Stimulated activated CD4-positive, alpha-beta T cell treated with anti-CD3 and anti-CD28 coated beads, Interleukin-2, amount 100 ng/mL, for 48 hours (primary cell): ENCODE measurements at places on chromosomes 12 and 14.

DNA sequence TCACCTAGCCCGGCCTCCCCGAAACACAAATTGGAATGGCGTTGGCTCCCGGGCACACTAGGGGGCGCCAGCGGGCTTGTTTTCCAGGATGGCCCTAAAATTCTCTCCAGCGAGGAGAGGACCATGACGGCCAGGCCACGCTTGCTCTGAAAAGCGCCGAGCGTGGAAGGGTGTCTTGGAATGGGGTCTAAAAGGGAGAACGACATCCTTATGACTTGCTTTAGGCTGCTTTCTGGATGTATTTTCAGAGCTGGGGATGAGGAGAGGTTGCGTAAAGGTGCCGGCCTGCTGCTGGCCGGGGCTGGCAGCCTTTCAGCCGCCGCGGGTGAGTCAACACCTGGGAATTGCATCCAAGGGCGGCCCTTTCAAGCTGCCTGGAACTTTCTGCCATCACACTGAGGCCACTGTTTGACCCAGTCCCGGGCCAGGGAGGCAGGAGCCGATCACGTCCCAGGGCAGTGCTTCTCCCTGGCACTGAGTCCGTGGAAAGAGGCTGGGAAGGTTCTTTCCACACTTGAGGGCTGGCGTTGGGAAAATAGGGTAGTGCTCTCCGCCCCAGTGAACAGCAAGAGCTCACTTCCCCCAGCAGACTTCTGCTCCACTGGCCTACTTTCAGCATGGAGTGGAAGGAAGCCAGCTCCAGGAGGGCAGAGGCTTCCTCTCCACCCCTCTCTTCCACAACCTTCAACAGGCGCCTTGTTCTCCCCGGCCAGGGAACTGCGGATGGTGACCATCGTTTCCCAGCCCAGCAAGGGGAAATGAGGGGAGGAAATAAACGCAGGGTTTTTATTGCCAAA is 216.2 kb downstream of the TTC8 start:
- DNase-seq: peak; percentile 88

DNA sequence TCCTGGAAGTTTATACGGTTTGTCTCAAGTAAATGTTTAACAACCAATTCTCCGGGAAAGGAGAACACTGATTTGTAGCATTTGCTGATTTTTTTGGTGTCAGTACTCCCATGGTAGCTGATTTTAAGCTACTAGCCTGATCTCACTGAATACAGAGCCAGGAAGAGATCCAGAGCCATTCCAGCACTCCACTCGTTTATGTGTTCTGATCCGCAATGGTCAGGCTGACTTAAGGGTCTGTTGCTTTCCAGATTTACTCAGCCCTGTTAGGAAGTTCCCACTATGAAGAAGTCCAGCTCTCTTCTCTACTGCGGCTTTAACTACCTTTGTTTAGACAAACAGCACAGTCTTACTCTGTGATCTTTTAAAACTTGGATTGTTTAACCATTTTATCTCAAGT is 38.0 kb upstream of the NID2 start:
- DNase-seq: no peak

DNA sequence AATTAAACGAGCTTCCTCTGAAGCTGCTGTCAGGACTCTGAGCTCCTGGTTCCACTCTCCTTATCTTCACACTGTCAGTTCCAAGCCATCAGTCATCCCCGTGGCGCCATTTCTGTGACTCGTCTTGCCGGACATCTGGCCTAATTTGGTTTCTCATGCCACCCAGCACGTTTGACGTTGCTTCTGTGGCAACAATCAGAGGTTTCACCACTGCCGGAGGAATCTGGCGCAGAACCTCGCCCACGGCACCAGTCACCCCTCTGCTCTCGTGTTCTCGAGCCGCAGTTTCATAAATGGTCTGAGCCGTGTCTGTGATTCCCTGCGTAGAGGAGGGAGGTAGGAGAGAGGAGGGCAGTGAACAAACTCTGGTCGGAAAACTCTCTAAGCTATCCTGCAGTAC is 29.7 kb downstream of the BDKRB1 start:
- DNase-seq: no peak

DNA sequence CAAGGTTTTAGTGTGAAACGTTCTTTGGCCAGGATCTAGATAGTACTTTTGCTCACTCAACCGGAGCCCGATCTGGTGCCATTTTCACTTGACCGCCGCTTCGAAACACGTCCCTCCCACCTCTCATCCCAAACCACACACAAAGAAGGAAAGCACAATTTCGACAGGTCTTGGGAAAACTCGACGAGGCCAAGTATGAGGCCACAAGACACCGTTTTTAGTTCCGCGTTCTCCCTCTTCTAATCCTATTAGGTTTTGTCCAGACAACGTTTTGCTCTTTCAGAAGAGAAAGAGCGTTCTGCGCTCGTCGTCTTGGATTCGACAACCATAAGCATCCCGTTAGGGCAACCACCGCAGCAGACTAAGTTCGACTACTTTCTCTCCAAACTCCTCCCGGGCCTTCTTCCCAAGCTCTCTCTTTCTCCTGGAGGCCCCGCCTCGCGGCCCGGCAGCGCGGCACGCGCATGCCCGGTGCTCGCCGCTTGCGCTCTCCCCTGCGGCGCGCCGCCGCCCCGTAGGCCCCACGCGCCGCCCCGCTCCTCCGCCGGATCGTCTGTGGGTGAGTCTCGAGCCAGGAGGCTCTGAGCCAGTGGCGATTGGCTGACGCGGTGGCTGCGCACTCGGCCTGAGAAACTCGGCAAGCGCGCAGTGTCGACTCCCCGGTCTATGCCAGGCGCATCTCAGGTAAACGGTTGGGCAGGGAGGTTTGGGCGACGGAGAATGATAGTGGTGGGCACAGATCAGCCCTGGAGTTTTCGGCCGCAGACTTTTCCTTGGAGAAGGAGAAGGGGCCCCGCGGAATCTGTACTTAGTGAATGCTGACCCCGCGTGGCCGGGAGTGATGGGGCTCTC is at the start of gene MIPOL1:
TSS of gene MIPOL1 (plus strand) at position 517 of the 852 bp plus-strand sequence. CDS start 49,952 bp downstream, outside the sequence.
- DNase-seq: peak; percentile 7

DNA sequence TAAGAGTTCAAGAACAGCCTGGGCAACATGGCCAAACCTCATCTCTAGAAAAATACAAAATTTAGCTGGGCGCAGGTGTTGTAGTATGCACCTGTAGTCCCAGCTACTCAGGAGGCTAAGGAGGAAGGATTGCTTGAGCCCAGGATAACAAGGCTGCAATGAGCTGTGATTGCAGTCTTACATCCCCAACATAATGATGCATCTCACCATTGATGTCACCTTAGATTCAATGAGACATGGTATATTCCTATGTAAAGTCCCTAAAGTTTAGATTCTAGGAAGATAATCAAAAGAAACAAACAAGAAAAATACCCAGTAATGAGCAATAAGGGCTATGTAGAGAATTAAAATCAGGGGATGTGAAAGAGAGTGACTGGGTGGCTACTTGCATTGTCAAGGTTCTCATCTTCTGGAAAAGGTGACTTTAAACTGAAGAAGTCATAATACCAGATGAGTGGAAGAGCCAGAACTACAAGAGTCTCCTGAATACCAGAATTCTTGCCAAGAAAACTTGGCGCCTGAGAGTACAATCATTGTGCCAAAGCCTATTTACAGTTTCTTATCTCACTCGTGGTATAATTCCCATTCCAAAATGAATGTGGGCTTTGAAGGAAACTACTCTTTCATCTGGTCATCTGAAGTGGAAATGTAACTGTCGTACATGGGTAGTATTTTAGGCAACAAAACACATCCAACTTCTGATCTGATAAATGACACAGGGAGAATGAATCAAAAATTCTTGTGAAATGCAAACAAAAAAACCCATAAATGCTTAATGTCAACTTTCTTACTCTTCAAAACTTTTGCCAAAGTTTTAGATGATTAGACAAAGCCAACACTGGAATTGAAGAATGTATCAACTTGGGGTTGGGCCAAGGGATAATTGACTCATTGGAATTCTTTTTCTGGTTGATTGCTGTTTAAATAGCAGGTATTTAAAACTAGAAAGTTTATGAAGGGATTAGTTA is 81.1 kb upstream of the ST8SIA1 start:
- no peak for DNase-seq

DNA sequence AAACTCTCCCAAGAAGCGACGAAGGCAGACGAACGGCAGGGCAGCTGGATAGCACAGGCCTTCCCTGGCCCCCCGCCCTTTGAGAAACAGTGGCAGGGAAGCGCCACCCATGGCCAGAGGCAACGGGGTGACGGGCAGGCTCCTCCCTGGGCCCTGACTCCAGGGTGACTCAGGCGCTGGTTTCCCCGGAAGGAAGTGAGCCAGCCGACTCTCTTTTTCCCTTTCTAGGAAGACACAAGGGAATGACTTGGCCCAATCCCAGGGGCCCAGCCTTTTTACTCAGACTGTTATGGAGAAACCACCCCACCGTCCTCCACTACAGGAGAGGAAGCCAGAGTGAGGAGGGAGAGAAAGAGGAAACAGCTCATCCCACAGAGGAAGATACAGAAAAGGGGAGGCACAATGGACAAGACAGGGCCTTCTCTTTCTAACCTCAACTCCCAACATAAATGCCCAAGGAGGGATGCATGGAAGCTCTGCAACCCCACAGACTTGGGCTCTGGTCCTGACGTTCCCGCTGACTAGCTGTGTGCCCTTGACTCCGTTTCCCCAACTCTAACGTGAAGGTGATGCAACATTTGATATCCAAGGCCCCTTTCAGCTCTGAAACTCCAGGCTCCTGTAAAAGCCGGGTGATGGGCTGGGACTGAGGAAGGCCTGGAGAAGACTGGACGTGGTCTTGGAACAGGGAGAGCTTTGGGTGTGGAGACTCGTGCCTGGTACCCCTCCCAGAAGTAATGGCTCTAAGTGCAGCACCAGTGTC is 27.9 kb downstream of the ACTN1 start:
- no peak for DNase-seq

- DNase-seq: no peak
These were observed 17.3 kb upstream of the TMPRSS12 start for GRCh38 chr12:50825372-50825838.

DNA sequence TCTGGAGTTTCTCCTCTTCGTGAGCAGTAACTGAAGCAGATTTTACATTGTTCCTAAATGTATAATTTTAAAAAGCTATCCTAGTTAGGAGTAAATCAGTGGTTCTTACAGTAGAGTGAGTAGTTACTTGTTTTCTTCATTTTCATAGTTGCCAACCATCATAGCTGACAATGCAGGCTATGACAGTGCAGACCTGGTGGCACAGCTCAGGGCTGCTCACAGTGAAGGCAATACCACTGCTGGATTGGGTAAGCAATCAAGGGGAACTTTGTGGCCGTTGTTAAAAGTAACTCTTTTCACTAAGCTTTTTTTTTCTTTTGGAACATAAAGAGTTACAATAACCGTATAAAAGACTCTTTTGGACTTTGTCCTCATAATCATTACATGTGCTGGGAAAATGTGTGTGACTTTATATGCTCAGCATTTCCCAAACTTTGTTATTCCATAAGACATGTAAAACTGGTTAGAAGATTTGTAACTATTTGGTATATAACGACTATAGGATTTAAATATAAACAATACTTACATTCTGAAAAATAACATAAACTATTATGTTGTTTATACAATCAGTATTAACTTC is 12.4 kb downstream of the LRRC10 start:
- no peak for DNase-seq

- no peak for DNase-seq
These were observed 34.7 kb downstream of the CYP46A1 start for GRCh38 chr14:99718811-99719192.

- no peak for DNase-seq
These were observed 1030.6 kb downstream of the VRK1 start for GRCh38 chr14:97827746-97828145.

- no peak for DNase-seq
These were observed 286.2 kb upstream of the MDGA2 start for GRCh38 chr14:47961634-47962033.

GRCh38 chr12:118827606-118828005 is 153.7 kb upstream of the SRRM4 start:
- no peak for DNase-seq

- DNase-seq: no peak
These were observed 291.7 kb downstream of the NUAK1 start for GRCh38 chr12:105847068-105847467.

GRCh38 chr14:105894125-105894977 is 368.0 kb downstream of the TMEM121 start:
- DNase-seq: no peak

- DNase-seq: no peak
These were observed 8.9 kb upstream of the LIN7A start for GRCh38 chr12:80946591-80946990.

DNA sequence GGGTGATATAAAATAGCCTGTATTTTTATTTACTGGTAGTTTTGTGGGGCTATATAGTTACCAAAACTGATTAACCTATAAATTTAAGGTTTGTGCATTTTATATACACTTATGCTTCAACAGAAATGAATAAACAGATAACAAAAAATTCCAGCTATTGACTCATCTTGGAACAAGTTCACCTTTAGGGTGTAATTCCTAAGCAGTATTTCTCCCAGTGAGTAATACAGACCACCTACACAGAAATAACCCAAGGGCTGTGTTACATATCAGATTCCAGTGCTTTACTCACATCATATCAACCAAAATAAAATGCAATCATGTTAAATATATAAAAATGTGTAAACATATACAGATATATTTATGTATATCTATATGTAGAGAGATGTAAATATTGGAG is 345.6 kb downstream of the ADAMTS20 start:
- DNase-seq: no peak

DNA sequence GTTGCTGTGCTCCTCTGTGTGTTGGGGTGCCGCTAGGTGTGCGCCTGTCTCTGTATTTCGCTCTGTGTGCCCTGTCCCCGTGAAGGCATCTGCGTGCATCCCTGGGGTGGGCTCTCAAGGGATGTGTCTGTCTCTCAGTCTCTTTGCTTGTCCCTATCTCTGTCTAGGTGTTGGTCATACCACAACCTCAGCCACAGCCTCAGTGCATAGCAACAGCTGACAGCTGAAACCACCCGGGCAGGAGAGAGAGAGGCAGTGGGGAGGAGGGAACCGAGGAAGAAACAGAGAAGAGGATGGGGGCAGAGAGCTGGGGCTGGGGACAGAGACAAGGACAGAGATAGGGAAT is 953 bp upstream of the NXPH4 start:
- no peak for DNase-seq

DNA sequence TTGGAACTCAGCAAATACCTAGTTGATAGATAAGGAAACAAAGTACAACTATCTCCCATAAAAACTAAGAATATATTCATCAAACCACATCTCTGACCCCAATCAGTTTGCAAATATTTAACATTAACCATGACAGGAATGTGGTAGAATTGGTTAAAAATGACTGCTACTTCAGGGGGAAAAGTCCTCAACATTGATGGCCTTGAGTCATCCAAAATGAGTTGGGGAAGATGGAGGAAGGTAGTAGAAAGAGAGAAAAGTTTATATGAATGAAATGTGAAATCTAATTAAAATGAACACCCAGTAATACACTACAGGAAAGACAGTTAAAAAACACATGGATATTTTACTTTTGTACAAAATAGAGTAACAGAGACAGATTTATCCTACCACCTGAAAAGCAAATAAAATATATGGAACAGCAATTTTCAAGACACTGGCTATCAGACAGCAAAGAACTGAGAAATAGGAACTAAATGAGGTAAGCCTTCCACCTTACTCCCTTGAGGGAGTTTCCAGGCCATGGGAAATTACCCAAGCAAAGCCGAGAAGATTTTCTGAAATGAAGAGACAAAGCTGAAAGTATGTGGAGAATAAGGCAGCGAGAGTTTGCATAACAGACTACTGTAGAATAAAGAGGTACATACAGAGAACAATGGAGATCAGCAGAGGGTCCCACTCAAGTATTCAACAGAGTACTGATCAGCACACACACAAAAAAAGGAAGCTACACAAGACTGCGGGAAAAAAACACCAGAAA is 49.6 kb downstream of the TC2N start:
- DNase-seq: no peak
